ENCODE measurements at places on chromosomes 1 and 21. TPM values are rescaled to one million over a fixed set of nuclear protein-coding genes. Genes with fewer than 3 reads are reported as not detected.

DNA sequence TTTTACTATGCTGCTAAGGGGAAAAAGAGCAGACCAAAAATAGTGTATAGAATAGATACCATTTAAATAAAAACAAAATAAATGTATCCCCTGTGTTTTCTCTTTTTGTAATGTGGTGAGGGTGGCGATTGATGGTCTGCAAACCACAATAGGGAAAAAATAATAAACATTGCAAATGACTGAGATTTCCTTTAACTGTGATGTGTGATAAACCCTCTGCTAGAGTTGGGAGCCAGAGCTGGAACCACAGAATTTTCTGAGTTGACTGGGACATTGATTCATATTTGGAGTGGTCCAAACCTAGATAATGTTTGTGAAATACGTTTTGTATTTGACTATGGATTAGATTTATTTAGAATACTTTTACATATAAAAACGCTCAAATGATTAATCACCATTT lies 70.6 kb upstream of the PTGFR start:
- DNase-seq = no peak

DNA sequence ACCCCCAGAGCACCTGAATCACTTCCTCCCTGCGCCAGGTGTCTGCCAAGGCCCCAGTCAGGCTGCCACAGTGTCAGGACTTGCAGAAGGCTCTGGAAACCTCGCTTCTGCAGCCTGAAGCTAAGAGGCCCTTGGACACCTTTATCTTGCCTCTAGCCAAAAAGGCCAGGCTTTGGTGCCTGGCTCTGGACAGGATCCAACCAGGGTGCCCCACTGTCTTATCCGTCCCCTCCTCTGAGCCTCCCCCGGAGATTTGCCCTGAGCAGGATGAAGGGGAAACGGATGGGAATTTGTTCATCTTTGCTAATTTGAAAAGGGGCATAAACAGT lies 12.8 kb upstream of the CLSTN1 start:
- DNase-seq = no peak

DNA sequence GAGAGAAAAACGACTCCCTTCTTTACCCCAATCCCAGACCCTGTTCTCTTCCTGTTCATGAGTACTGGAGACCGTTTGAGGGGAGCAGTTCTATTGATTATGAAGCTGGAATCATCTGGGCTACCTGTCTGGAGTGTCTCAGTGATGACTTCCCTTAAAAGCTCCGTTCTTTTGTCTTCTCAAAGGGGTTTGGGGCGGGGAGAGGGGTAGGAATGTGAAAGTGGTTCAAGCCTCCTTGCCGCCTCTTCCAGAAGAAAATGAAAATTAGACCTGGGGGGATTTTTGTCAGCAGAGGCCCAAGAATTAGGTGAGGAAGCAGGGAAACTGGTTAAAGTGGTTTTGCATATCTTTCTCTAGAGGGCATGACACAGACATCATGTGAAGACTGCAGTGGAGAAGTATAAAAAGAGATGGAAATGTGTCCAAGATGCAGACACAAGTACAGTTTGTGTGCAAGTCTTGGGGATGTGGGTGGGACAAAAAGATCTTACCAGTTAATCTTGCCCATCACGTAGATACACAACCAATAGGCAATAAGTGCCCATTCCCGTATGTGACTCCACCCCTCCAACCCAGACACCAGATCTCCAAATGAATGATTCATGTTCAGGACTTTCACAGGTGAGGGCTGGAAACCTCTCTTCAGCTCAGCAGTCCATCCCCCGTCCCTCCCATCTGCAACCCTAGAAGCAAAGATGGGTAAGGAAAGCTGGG lies 470 bp upstream of the MTMR11 start:
- DNase-seq = no peak

DNA sequence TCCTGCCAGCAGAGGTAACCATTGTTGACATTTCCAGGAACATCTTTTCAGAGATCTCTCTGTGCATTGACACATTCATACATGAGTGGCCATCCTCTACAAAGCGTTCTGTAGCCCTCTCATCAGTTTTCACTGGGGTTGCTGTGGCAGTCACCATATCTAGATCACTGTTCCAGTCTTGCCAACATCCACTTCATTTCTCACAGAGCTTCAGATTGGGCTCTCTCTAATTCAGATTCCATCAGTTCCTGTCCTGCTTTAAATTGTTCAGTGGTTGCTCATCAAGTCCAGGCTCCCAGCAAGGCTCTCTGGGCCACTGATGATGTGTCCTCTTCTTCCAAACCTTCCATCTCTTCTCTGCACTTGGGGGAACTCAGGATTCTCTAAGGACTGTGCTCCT lies 173.7 kb downstream of the KCNJ6 start:
- no peak for DNase-seq

- DNase-seq = no peak
Measured at GRCh38 chr1:21384620-21385019, 55.3 kb upstream of the NBPF3 start.

DNA sequence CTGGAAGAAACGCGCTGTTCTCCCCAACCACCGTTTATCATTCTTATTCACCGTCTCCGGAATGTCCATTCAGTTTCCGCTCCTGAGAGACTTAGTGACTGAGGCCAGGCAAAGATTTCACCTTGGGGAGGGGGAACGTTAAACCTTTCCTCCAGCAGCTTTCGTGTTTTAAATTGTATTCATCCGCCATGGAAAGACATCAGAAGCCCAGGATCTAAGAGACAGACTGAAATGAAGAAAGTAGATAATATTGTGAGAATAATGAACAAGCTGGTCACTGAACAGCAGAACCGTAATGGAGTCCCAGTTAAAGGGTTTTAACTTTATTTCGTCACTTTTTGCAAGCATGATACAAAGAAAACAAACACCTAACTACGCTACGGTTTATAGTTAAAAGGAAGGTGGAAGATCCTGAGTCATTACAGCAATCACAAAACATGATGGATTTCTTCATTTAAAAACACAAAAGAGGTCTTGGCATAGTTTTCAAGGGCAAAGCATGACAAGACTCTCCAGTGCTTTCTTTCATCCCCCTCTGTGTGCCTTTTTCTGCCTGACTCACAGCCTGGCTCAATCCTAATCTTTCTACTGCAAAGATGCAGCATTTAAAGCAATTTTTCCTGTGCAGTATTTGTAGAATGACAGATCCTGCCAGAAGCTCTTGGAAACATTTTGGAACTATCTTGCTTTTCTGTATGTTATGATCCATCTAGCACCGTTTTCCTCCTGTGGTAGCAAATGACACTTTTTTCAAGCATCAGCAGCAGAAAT lies 722 bp upstream of the SLC19A2 start:
- DNase-seq = no peak

- no peak for DNase-seq
Measured at GRCh38 chr1:4512636-4513035, 141.8 kb upstream of the AJAP1 start.

DNA sequence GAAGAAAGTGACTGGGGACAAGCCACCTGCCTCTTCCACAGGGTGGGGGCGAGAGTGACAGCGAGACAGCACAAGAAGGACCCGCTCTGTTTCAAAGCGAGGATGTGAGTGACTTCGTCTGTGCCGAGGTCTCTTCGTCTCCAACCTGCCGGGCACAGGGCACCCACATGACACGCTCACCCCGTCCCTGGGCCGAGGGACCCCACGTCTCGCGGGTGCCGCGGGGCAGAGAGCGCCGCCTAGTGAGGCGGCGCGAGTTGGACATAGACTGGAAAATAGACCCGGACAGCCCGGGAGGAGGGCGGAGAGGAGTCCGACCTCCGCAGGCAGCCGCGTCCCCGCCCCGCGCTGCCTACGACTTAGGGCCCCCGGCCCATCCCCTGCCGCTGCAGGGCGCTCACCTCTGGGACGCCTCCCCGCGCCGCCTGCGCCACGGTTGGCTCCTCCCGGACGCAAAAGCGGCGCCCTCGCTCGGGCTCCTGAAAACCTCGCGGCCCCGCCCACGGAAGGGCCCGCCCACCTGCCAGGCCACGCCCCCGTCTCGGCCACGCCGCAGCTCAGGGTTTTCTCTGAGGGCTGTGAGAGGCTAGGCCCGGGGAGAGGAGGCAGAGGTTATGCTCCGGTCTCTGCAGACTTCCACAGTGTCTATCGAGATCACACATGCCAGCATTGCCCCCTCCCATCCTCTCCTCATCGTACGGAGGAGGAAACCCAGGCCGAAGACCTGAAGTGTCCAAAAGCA lies at the start of gene TLR5:
TSS of gene TLR5 (minus strand) at position 454 of the 742 bp plus-strand sequence. CDS start 30,217 bp downstream, outside the sequence.
- DNase-seq = peak; percentile 75

GRCh38 chr1:205930195-205930577 lies 13.1 kb downstream of the SLC26A9 start:
- DNase-seq = no peak

GRCh38 chr1:9004031-9004699 lies 22.1 kb downstream of the SLC2A7 start:
- peak; percentile 55 for DNase-seq

DNA sequence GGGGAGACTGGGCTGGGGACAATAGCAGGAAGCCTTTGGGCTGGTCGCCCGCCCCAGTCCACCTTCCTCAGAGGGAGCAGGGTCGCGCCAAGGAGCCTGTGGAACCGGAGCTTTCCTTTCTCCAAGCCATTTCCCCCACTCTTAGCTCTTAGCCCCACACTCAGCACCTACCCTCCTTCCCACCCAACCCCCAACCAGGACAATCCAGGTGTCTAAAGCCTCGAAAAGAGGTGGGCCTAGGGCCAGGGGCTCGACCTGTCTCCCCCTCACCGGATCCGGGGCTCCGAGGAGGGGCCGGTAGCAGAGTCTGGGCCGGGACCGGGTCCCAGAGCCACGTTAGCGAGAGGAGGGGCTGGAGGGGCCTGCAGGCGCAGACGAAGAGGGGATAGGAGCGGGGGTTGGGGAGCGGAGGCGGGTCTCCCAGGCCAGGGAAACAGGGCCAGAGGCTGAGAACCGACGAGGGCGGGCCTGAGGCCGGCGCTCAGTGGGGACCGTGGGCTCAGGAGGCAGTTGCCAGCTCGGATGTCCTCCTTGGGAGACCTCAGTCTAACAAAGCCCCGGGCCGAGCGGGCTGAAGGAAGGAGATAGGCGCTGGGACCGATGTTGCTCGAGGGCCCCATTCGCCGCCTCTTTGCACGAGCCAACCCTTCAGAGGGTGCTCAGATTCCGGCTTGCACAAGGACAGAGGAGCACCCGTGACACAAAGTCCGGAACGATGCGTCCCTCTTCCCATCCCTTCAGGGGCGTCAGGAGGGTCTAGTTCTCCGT lies 943 bp downstream of the SEMA6C start:
- no peak for DNase-seq

DNA sequence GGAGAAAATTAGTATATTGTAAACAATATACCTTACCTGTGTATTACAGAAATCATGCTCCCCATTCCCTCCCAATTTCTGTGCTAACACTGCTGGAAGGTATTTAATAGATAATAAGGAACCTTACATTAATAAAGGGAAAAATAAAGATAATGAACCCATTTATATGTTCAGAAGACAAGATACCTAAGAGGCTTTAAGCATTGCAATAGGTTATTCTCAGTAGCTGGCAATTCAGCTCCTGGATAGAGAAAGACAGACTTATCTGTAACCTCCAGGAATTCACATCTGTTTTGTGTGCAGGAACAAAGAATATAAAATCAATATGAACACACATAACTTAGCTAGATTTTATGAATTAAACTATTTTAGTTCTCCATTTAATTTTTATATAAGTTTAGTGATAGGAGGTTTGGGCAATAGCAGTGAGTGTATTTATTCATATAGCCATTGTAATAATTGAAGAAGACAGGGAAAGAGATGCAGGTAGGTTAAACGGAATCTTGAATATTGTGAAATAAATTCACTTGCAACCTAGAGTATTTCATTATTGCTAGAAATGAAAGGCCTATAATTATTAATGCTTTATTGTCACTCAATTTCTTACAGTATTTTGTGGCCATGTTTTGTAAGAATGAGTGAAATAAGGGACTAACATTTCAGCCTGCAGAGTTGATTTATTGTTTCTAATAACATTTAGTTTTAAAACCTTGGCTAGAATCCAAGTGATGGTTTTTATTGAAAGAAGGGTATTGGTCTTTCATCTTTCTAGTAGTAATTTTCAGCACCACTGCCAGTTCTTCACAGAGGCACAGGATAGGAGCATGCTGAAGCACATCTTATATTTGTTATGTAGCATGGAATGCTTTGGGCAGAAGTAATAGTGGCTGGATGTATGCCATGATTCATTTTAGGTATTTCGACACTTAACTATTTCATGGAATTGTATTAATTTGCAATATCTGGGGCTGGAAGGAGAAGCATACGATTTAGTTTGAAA lies 1.5 kb downstream of the XPR1 start:
- DNase-seq = no peak

DNA sequence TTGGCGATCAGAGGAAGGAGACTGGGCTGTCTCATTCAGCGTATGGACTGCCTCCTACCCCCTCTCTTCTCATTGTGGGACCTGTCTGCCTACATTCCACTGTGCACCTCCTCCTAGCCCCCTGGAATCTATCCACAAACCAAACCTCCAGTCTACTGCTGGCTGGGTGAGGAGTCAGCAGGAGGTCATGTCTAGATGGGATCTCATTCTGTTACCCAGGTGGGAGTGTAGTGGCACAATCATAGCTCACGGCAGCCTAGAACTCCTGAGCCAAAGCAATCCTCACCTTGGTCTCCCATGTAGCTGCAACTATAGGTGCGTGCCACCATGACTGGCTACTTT lies 18.0 kb upstream of the TTC22 start:
- DNase-seq = no peak

DNA sequence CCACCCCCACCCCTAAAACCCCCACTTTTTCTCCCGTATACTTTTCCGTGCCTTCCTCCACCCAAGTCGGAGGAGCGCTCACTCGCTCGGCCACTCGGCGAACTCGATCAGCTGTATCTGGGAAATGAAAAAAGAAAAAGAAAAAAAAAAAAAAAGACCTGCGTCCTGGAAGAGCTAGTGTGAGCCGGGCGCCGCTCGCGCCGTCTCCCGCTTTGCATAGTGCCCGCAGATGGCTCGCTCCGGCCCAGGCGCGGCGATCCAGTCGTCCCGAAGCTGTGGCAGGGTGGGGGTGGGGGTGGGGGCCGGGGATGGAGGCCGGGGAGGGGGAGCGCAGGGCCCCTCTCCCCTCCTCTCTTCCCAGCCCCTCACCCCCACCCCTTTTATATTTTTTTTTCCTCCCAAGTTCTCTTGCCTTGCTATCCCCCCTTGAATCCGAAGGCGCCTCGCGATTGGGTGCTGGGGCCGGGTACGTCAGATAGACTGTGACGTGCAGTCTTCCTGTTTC lies 299 bp upstream of the PROX1 start:
- no peak for DNase-seq

DNA sequence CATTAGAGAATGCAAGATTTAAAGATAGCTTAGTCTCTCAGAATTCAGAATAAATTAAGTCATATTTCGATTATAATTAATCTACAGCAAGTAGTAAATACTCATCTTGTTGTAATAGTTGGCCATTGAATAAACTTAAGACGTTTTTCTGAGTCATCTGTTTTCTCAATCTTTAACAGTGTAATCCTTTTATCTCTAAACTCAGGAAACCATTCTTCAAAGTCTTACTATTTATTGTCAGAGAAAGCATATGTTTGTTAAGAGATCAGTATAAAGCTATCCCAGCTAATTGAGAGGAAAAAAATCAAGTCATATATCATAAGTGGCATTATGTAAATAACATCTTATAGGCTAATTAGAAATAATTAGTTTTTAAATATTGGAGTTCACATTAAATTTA lies 201.2 kb upstream of the ADAMTS5 start:
- no peak for DNase-seq

Gene FCRL1
- 3.1 TPM for total RNA-seq

Gene PERM1
- not detected for total RNA-seq

Gene FCN3
- not detected for total RNA-seq

Gene DESI2
- total RNA-seq = 16.2 TPM
